ENCODE measurements at places on chromosomes 11 and 22.

- DNase-seq: no peak
These were observed 14.9 kb upstream of the MUC2 start for GRCh38 chr11:1059759-1060158.

- DNase-seq: no peak
These were observed 519 bp upstream of the ART5 start for GRCh38 chr11:3642071-3642951.

DNA sequence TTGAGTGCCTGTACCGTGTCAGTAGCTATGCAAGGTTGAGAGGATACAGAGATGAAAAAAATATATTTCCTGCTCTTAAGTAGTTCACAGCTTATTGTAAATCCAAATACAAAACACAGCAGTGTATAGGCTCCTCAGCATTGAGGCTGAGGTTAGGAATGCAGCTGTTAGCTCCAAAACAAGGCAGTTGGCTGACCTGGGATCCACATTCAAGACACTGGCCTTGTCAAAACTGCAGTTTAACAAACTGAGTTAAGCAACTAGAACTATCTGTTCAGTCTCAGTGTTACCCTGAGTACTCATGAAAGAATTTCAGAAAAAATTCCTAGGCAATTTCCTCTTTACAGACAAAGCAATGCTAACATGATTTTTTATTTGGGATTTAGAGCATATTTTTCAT lies 42.8 kb downstream of the REXO2 start:
- no peak for DNase-seq

DNA sequence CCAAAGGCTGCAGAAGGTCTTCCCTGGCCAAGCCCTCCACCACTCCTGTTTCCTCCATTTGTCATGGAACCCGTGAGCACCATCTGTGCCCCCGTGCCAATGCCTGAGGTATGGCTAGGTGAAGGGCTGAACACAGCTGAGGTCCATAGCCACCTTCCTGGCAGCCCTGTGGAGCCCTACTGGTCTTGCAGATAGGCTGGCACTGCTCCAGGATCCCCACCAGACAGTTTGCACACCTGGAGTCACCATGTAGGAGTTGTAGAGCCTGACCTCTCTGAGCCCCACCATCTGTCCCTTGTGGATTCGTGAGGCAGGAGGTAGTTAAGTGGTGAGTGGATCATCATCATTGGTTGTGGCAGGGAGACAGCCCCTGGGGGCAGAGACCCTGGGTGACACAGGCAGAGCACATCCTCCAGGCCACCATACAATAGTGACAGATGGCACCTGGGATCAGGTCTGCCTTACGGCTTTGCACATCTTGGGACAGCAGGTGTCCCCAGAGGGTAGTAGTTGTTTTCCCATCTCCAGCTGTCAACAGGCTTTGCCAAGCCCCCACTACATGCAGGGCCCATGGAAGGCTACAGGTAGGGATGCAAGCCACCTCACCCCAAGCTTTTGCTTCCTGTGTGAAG lies 52.5 kb upstream of the SUSD2 start:
- DNase-seq: no peak

GRCh38 chr11:120432056-120433018 lies 79.2 kb upstream of the GRIK4 start:
- no peak for DNase-seq

DNA sequence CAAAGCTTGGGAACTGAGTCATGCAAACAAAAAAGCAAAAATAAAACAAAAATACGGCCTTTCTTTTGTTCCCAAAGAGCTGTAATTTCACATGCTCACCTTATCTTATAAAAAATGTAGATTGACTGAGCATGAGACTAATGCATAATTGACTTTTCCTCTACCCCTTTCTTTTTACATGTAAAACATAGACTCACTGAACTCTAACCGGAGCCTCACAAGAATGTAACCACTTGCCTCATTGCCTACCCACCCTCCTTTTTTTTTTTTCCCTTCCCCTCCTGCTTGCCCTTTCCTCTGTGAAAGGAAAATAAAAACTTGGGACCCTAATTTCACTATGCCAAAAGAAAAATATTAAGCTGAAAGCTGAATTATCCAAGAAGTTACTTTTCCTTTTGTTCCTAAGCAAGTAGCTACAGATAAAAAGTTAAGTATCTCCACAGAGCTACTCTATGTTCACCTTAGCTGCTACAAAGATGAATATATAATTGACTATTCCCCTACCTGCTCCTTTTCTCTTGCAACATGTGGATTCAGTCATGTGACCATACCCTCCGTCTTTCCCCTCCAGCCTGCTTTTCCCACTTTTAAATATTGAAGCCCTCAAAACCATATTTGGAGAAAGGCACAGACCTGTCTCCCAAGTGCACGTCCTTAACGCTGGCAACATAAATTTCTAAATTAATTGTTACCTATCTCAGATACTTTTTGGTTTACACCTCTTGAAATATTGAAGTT lies 39.6 kb upstream of the WEE1 start:
- no peak for DNase-seq

- no peak for DNase-seq
These were observed 71.0 kb upstream of the TP53I11 start for GRCh38 chr11:45021692-45022141.
